Endothelial cell (in vitro differentiated cells): ENCODE measurements at places on chromosomes 11 and 22. TPM values are rescaled to one million over a fixed set of nuclear protein-coding genes. Genes with fewer than 3 reads are reported as not detected.
A peak's percentile ranks its signal among the peaks of the same experiment; 100 is the strongest.

CECR2 gene
- total RNA-seq = 65.3 TPM

DNA sequence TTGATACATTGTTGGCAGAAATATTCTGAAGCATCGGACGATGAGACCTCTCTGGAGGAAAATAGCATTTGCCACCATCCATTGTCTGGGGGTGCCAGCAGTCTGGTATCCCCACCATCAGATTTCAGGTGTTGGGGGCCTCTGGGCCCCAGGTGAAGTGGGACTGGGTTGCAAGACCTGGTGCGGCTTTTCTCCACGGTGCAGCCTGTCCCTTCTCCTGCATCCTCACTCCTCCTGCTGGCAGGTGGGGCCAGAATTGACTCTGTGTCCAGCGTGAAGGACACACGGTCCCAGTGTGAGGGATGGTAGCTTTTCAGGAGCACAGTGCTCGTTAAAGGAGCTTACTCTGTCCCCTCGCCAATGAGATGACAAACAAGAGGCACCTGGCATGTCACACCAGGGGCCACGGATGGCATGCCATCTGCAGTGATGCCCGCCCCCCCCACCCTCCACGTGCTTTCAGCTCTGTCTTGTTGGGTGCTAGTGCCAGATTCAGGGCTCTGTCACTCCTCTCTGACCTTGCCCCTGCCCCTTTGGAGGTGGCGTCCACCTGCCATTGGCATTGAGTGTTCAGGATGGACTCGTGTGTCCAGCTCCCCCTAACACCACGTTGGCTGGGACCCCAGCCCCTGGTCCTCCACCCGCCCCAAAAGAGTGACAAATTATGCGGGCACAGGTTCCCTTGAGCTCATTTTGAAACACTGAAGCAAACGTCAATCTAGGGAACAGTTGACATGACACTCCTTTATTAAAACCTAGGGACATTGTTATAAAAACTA lies 62.4 kb downstream of the PARVG start:
- peaks cover 2% of the 10 kb centered on the region for H3K27me3 ChIP-seq
- no peaks in the 10 kb centered on the region for H3K4me1 ChIP-seq

DNA sequence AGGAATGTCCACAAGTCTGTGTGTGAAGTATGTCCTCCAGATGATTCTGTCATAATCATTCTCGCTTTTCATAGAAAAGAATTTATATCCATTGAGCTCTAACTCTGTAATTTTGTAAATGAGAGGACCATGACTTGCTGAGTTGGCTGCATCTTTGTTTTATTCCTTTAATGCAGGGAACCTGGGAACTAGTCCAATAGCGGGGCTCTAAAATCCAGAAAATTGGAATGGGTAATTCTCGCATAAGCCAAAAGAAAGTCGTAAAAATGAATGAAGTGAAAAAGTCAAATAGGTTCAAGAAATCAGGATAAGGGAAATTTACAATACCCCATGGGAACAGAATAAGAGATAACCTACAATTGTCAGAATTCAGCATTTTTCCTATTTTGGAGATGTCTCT lies 232.5 kb downstream of the RAB38 start:
- H3K27ac ChIP-seq = no peak overlapping the region
- no peaks in the 10 kb centered on the region for H3K36me3 ChIP-seq
- H3K27me3 ChIP-seq = no peaks in the 10 kb centered on the region
- no peaks in the 10 kb centered on the region for H3K4me1 ChIP-seq

DNA sequence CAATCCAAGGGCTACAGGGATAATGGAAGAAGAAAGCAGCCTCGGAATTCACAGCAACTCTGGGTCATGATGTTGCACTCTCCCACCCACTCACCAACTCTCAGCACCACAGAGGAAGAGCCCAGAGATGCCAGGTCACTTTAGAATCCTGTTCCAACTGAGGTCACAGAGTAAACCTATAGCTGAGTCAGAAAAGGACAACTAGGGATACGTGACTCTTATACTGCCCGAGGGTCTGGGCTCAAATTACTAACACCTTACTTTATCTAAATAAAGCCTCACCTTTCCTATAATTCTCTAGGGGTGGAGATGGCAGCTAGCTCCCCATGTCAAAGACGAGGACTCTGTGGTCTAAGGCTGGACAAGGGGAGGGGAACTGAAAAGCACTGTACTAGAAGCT lies 24.6 kb downstream of the IL18BP start:
- peak overlapping the region; percentile 79 for H3K4me3 ChIP-seq
- peaks cover 2% of the 10 kb centered on the region for H3K27me3 ChIP-seq
- peaks cover 48% of the 10 kb centered on the region for H3K36me3 ChIP-seq
- DNase-seq = no peak
- peaks cover 11% of the 10 kb centered on the region for H3K4me1 ChIP-seq
- peak overlapping the region; percentile 52 for H3K27ac ChIP-seq

- H3K27ac ChIP-seq = no peak overlapping the region
- H3K27me3 ChIP-seq = no peaks in the 10 kb centered on the region
- no peak overlapping the region for H3K4me3 ChIP-seq
- no peaks in the 10 kb centered on the region for H3K36me3 ChIP-seq
- DNase-seq = no peak
Observed at GRCh38 chr11:78957476-78958245, 383.0 kb upstream of the NARS2 start.

DNA sequence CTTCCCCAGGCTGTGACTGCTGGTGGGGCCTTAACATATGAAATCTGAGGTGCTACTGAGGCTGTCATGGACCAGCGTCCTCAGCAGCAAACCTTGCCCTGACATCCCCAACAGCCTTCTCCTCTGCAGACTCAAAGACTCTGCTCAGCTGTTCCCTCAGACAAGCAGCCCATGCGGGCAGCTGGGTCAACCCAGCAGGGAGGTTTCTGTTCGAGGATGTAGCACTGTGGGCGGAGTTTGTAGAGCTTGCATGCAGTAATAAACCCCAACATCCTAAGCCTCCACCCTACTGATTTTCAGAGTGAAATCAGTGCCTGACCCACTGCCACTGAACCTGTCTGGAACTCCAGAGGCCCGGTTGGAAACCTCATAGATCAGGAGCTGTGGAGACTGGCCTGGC lies 88.8 kb upstream of the XKR3 start:
- peaks cover 4% of the 10 kb centered on the region for H3K36me3 ChIP-seq
- peaks cover 5% of the 10 kb centered on the region for H3K27me3 ChIP-seq
- H3K27ac ChIP-seq = no peak overlapping the region
- DNase-seq = no peak
- H3K4me3 ChIP-seq = no peak overlapping the region
- peaks cover 4% of the 10 kb centered on the region for H3K4me1 ChIP-seq

DNA sequence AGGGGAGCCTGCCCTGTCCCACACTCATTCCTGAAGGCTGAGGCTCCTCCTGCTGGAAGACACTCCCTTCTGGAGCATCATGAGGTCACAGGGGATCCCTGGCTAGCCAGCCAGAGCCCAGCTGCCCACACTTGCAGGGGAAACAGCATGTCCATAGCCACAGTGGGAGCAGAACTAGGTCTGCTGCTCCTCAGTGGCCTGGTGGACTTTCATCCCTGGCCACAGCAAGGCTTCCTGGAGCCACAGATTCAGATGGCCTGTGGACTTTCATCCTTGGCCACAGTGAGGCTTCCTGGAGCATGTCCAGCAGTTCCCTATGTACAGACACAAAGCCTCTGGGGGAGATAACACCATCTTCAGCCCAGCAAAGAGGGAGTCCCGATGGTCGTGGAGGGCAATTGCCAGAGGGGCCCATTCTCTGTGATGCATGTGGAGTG lies 5.9 kb upstream of the APOL6 start:
- H3K4me3 ChIP-seq = no peak overlapping the region
- no peaks in the 10 kb centered on the region for H3K4me1 ChIP-seq
- H3K36me3 ChIP-seq = peaks cover 3% of the 10 kb centered on the region
- H3K27ac ChIP-seq = no peak overlapping the region
- H3K27me3 ChIP-seq = peaks cover 3% of the 10 kb centered on the region
- no peak for DNase-seq

DNA sequence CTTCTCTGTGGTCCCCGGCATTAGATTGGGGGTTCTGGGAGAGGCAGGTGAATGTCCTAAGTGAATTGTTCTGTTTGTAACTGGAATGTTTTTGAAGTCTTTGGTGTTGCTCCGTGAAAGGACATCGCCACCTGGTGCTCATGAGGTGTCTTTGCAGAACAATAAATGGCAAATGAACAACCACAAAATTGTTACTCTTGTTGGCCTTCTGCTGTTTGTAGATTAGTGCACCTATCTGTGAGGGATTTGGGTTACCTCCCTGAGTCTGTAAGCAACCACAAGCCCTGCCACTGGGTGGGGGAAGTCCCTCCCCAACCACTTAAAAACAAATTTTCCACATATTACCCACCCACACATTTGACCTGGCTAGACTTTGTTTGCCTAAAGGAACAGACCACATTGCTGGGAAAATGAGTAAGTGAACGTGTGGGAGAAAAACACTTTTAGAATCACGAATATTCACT lies 4.7 kb downstream of the MPEG1 start:
- H3K36me3 ChIP-seq = peaks cover 5% of the 10 kb centered on the region
- peak; percentile 24 for DNase-seq
- H3K4me1 ChIP-seq = peaks cover 7% of the 10 kb centered on the region
- H3K4me3 ChIP-seq = no peak overlapping the region
- H3K27me3 ChIP-seq = peaks cover 2% of the 10 kb centered on the region
